Esophagus muscularis mucosa (tissue), 4 donors: ENCODE measurements at places on chromosomes 1 and 21. TPM values are rescaled to one million over a fixed set of nuclear protein-coding genes. Genes with fewer than 3 reads are reported as not detected.

DNA sequence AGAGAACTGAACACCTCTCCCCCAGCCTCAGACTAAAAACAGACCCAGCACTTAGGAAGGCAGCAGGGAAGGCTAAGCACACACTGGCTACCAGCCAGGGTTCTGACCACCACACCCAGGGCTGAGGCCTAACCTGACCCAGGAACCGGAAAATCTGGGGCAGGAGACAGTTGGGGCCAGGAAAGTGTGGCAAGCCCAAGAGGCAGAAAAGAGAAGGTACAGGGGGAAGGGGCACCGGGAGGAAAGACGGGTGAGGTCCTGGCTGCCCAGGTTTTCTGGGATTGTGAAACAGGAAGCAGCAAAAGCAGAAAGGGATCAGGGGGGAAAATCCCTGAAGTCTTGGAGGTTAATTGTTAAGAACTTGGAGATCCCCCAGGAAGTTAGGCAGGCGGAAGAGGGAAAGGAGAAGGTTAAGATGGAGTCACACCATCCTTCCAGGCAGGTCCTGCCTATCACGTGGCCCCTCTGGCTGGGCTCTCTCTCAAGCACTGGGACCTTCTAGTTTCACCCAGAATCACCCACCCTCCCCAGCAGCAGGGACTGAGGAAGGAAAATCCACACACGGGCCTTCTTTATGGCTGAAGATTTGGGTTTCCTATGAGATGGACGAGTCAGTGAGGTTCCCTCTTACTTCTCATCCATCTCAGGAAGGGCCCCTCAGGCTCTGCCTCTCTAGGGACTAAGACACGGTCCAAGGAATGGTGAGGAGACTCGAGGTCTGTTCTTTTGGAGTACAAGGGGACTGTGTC, 2.6 kb downstream of the HDGF start:
- peak overlapping the region; percentile 98 for H3K4me3 ChIP-seq
- no peak for DNase-seq
- H3K27ac ChIP-seq: peak overlapping the region; percentile 93
- H3K27me3 ChIP-seq: no peaks in the 10 kb centered on the region
- H3K36me3 ChIP-seq: peaks cover 13% of the 10 kb centered on the region

GRCh38 chr1:77279929-77280328, 1.9 kb upstream of the AK5 start:
- peaks cover 20% of the 10 kb centered on the region for H3K4me1 ChIP-seq
- H3K27me3 ChIP-seq: peaks cover 14% of the 10 kb centered on the region
- no peaks in the 10 kb centered on the region for H3K36me3 ChIP-seq
- H3K27ac ChIP-seq: no peak overlapping the region

GRCh38 chr1:39130325-39130724, 74.2 kb upstream of the MACF1 start:
- H3K36me3 ChIP-seq: no peaks in the 10 kb centered on the region
- H3K27me3 ChIP-seq: no peaks in the 10 kb centered on the region
- peaks cover 86% of the 10 kb centered on the region for H3K4me1 ChIP-seq
- no peak overlapping the region for H3K4me3 ChIP-seq

DNA sequence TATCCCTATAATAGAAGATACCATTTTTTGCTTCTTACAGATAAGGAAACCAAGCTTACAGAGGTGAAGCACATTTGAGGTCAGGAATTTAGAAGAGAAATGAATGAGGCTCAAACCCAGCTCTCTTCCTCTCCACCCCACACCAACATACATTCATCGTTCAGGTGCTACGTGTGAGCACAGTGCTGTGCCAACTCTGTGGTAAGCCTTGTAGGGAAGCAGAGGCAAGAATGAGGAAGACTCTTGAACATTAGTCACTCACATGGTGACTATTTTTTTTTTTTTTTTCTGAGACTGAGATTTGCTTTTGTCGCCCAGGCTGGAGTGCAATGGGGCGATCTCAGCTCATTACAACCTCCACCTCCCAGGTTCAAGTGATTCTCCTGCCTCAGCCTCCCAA, 314.0 kb downstream of the NTNG1 start:
- H3K4me3 ChIP-seq: no peak overlapping the region
- no peaks in the 10 kb centered on the region for H3K36me3 ChIP-seq
- no peaks in the 10 kb centered on the region for H3K27me3 ChIP-seq
- no peak for DNase-seq
- H3K4me1 ChIP-seq: no peaks in the 10 kb centered on the region
- H3K27ac ChIP-seq: no peak overlapping the region

DNA sequence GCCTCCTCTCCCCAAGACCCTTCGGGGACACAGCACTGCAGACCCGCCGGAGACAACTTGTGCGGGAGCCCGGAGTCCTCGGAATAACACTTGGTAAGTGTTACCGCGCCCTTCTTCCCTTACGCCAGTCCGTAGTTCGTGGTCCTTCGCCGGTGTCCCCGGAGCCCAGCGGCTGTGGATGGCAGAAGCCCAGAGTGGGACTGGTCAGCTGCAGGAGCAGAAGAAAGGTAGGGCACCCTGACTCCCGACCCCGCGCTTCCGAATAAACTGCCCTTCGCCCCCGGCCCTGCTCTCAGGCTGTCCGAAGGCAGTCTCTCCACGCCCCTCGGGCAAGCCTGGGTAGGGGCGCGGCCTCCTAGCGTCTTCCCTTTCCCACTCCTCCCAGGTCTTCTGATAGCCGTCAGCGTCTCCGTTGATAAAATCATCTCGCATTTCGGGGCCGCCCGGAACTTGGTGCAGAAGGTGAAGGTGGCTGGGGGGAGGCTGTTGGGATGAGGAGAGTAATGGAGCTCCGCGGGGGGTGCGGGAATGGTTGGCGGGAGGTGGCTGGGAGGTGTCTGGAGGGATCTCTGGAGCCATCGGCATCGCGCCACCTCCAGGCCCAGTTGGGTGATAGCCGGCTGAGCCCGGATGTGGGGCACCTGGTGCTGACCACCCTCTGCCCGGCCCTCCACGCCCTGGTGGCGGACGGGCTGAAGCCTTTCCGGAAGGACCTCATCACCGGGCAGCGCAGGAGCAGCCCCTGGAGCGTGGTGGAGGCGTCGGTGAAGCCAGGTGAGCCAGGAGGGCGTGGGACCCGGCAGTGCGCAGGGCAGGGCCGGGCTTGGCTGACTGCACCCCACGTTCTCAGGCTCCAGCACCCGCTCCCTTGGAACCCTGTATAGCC, 4.3 kb downstream of the RUSC1 start:
- peak overlapping the region; percentile 94 for H3K4me3 ChIP-seq
- H3K36me3 ChIP-seq: peaks cover 11% of the 10 kb centered on the region
- H3K27me3 ChIP-seq: no peaks in the 10 kb centered on the region
- H3K4me1 ChIP-seq: peaks cover 58% of the 10 kb centered on the region

DNA sequence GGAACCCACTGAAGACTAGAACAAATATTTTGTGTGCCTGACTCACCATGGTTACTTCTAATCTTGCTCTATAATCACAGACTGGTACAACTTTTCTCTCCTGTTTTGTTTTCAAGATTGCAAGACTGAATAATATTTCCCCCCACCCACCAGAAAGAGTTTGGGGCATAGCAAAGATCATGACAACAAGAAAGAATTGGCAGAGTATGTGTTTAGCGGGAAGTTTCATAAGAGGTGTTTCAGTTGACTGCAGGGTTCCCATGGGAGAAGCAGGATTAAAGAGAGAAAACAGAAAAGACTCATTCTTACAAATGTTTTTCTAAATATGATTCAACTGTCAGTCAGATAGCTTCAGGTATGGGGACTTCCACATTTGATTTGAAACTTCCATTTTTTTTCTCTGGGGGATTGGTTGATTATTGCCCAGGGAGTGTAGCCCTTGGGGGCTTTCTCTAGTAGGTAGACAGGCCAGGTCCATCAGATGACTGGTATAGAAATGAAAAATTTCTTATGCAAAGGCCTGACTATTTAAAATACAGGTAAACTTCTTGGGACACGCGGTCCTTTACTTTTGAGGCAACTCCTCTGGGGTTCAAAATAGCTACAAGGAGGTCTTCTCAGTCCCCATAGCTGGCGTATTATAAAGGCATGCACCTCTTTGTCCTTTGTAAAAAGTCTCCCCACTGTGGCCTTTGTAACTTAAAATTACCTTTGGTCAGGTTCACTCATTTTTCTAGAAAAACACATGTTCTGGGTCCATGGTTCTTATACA, 13.9 kb downstream of the OR14I1 start:
- H3K36me3 ChIP-seq: no peaks in the 10 kb centered on the region
- no peaks in the 10 kb centered on the region for H3K27me3 ChIP-seq
- no peak overlapping the region for H3K27ac ChIP-seq
- no peak for DNase-seq

- no peak for DNase-seq
- H3K4me1 ChIP-seq: no peaks in the 10 kb centered on the region
- no peak overlapping the region for H3K27ac ChIP-seq
Observed at GRCh38 chr1:35592991-35593769, 20.1 kb downstream of the TFAP2E start.

The PRRX1 gene
- 29.8 TPM for total RNA-seq

The FNDC10 gene
- 0.84 TPM for total RNA-seq

The DAB1 gene
- total RNA-seq: 0.33 TPM

The NBPF26 gene
- total RNA-seq: 15.7 TPM

The RNASEL gene
- 10.0 TPM for total RNA-seq

The ST6GALNAC3 gene
- total RNA-seq: 6.8 TPM
